ENCODE measurements at places on chromosomes 3 and 15.

GRCh38 chr15:93001881-93002280 is 87.1 kb downstream of the RGMA start:
- DNase-seq, result no peak

- no peak for DNase-seq
These were observed 3.9 kb downstream of the GP5 start for GRCh38 chr3:194395212-194395611.

- DNase-seq, result no peak
These were observed 241.8 kb downstream of the CTNNB1 start for GRCh38 chr3:41441139-41441538.

DNA sequence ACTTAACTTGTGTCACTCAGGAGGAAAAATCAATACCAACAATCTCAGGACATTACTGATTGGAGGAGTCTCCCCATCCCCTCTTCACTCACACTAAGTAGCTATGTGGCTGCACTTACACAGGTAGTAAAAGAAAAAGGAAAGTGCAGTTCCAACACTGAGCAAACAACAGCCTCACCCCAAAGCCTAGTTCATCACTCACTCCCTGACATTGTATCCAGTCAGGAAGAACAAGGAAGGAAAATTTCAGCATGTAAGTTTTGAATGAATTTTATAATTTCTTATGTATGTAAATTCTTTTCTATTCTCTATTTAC is 273.4 kb downstream of the IGSF11 start:
- DNase-seq, result no peak

DNA sequence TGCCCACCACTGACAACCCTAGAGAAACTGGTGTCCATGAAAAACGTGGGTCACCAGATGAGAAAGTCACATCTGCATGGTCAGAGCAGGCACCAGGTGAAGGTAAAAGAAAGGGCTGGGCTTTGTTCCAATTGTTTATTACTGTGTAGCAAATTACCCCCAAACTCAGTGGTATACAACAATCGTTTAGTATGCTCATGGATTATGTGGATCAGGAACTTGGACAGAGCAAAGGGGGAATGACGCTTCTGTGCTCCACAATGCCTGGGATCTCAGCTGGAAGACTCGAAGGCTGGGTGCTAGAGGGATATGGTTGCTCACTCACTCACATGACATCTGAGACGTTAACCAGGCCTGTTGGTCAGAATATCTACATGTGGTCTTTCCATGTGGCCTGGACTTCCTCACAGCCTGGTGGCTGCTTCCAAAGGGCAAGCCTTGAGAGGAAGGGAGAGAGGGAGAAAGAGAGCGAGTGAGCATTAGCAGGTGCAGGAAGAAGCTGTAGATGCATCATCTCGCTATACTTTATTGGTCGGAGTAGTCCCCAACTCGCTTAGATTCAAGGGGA is 44.9 kb downstream of the LPP start:
- no peak for DNase-seq

DNA sequence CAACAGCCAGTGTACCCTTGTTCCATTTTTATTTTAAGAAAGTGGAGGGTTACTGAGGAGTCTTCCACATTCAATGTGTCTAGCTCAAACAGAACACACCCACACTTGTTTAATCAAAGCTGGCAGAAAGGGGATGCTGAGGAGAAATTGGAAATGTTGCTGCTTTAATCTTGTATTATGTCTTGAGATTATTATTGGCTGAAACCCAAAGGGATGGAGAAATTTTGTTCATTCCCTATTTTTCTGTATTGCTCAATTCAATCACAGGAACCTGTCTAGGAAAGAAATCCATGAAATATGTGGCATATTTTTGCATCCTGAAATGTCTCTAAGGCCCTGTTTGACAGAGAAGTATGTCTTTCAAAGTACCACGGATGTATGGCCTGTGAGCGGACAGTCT is 238.0 kb downstream of the MYRIP start:
- DNase-seq, result no peak

- DNase-seq, result no peak
These were observed 299.9 kb upstream of the ADAMTS9 start for GRCh38 chr3:64987726-64988125.

GRCh38 chr3:908839-909238 is 184.0 kb upstream of the CNTN6 start:
- no peak for DNase-seq

DNA sequence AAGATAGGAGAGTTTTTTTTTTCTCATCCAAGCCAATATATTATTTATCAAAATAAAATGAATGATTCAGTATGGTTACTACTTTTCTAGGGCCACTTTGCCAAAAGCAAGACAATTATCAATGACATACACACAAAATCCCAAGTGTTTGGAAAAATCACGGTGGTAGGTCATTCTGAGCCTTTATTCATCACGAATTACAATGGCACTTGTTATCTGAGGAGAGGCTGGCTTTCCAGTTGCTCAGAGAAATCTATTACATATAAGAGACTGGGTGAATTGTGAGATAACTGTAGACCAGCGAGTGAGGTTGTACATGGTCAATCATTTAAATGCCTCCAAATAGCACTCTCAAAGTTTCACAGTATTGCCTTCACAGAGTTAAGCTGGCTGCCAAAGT is 20.4 kb upstream of the FGF12 start:
- no peak for DNase-seq

GRCh38 chr3:194522579-194523046 is 35.8 kb upstream of the ATP13A3 start:
- DNase-seq, result no peak

GRCh38 chr15:98865397-98866339 is 141.9 kb downstream of the PGPEP1L start:
- DNase-seq, result no peak

DNA sequence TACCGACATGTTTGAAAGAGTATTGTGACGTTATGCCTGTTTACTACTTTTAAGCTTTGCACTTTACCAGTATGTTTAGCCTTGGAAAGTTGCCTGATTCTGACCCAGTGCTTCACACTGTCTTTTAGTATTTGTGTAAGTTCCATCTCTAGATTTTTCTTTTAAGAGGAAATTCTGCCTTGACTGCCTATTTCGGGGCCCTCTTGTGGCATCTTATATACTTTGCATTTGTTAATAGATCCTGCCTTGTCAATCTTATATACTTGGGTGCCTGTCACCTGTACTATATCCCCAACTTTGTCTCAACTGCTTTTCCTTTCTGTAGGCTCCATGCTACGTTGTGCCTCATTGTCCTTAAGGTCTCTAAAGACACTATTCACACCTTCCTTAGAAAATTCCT is 244.6 kb downstream of the STXBP5L start:
- no peak for DNase-seq
